ENCODE measurements at places on chromosomes 1 and 21.

GRCh38 chr1:94096797-94097549, 24.0 kb downstream of the ABCA4 start:
- peak; percentile 59 for DNase-seq

DNA sequence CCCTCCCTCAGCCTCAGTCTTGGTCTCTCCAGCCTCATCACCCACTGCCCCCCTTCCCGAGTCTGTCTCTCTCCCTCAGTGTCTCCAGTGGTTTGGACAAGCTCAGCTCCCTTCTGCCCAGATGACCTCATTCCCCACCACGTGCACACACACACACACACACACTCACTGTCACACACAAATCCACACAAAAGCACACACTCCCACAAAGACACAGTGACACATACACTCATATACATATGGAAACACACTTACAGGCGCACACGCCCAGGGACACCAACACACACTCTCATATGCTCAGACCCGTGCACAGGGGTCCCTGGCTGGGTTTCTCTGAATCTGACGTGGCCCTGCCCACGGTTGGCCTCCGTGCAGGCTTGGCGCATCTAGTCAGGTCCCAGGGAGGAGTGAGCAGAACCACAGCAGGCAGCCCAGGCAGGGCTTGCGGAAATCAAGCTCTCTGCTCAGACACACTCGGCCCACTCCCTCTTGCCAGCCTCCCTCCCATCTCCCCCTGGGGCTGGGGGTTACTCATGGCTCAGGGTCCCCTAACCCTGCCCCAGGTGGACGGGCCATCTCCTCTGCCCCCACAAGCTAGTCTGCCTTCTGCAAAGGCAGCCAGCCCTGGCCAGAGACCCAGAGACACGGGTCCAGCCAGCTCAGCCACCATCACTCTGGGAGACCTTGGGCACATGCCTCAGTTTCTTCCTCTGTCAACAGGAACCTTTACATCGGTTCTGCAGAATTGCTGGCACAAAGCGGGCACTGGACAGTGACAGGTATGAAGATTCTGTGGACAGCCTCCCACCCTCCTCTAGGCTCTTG, 38.5 kb upstream of the FAM131C start:
- no peak for DNase-seq

GRCh38 chr1:186806477-186806876, 22.3 kb upstream of the PLA2G4A start:
- peak; percentile 54 for DNase-seq

DNA sequence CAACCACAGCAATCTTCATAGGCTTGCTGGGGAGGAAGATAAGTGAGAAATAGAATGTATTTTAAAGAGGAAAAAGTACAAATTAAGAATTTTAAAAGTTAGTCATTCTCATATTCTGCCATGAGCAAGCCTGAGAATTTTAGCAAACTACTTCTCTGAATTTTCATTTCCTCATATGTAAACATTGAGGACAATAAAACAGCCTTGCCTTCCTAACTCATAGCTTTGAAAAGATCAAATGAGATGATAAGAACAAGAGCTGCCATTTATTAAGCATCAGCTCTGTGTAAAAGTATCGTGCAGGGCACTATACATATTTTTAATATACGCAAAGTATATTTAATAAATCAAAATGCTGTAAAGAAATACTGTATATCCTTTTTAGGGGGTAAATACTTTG, 286.0 kb downstream of the NFIA start:
- no peak for DNase-seq

- DNase-seq: no peak
These were observed 16.1 kb upstream of the ATP1B1 start for GRCh38 chr1:169090308-169090899.

DNA sequence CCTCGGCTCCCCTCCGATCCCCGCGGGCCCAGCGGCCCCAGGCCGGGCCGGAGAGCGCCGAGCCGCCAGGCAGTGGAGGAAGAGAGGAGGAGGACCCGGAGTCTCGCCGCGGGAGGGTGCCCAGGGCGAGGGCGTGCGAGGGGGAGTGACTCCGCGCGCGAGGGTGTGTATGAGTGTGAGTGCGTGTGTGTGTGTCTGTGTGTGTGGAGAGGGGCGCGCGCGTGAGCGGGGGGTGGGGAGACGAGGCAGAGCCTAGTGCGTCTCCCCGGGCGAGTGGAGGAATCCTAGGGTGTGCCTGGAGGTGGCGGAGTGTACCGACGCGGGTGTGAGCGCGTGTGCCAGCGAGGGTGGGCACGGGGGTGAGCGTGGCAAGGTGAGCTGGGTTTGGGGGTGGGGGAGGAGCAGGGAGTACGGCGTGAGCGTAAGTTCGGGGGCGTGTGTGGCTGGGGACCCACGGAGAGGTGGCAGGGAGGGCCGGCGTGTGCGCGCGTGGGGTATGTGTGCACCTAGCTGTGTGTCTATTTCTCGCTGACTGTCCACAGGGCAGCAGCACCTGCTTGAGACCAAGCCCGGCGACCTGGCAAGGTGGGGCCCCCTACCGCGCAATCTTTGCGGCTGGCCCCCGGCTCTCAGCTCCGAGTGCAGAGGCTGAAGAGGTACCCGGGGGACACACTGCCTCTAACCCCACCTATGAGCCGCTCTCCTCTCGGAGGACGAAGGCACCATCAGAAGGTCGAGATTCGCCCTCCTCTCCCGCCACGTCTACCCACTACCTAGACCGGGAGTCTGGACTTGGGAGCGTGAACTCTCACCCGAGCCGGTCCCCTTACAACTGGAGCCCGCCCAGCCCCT, 784 bp upstream of the KCND3 start:
- DNase-seq: peak; percentile 21

GRCh38 chr1:23424293-23425192, at the start of gene TCEA3:
TSS of gene TCEA3 (minus strand) at chr1:23424748. CDS start at chr1:23424633, 115 bp downstream.
- peak; percentile 29 for DNase-seq
